ENCODE measurements at places on chromosomes 5 and 9.

GRCh38 chr5:102777099-102777498 lies 22.0 kb downstream of the PAM start:
- peaks cover 28% of the 10 kb centered on the region for H3K4me1 ChIP-seq
- H3K27ac ChIP-seq = no peak overlapping the region
- no peaks in the 10 kb centered on the region for H3K27me3 ChIP-seq
- H3K36me3 ChIP-seq = no peaks in the 10 kb centered on the region

DNA sequence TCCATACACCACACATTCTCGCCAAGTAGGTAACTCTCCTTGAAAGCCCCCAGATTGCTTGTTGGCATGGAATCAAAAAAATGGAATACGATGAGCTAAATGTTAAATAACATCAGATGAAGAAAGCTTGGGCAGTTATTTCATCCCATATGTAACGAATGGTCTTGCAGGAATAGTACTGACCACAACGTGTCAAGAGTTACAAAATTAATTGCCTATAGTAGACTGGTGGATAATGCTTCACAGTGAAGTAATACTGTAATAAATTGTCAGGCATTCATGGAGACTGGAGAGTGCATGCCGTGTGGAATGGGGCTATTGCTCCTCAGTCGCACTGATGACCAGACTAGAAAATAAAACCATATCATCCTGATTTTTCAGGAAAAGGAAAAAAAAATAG lies 1628.7 kb downstream of the MAT2B start:
- H3K27me3 ChIP-seq = no peaks in the 10 kb centered on the region
- H3K4me3 ChIP-seq = no peak overlapping the region
- no peak for DNase-seq
- H3K36me3 ChIP-seq = no peaks in the 10 kb centered on the region
- H3K4me1 ChIP-seq = no peaks in the 10 kb centered on the region

DNA sequence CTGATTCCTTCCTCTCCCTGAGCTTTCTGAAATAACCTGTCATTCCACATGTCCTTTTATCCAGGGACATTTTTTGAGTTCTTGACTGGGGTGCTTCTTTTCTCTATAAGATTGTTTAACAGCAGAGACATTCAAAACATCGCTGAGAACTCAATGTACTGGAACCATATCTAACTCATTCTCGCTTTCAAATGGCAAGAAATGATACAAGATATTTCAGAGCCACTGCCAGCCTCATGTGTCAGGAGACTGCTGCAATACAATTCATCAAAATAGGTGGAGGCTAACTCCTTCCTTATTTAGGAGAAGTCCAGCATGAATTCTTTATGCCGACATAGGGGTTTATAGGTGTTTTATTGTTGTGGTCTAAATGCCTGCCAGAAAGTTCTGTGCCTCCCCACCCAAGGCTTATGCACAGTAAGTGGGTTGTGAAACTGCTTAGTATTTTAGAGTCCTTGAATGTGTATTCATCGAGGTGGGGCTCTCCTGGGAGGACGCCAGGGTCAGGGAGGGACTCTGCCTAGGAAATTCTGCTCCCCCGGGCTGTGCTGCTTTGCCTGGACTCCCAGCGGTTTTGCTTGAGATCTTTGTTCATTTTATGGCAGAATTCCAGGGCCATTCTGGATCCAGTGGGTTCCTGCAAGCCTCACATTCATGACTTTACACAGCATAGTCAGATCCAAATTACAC lies 53.9 kb downstream of the ZNF474 start:
- H3K36me3 ChIP-seq = no peaks in the 10 kb centered on the region
- DNase-seq = peak; percentile 77
- H3K27me3 ChIP-seq = no peaks in the 10 kb centered on the region
- H3K27ac ChIP-seq = peak overlapping the region; percentile 44

GRCh38 chr5:107570805-107571531 lies 99.8 kb downstream of the EFNA5 start:
- no peaks in the 10 kb centered on the region for H3K36me3 ChIP-seq
- no peak for DNase-seq
- peaks cover 17% of the 10 kb centered on the region for H3K4me1 ChIP-seq
- H3K27ac ChIP-seq = peak overlapping the region; percentile 73
- no peaks in the 10 kb centered on the region for H3K27me3 ChIP-seq
